ENCODE measurements at places on chromosomes 7 and 10.

DNA sequence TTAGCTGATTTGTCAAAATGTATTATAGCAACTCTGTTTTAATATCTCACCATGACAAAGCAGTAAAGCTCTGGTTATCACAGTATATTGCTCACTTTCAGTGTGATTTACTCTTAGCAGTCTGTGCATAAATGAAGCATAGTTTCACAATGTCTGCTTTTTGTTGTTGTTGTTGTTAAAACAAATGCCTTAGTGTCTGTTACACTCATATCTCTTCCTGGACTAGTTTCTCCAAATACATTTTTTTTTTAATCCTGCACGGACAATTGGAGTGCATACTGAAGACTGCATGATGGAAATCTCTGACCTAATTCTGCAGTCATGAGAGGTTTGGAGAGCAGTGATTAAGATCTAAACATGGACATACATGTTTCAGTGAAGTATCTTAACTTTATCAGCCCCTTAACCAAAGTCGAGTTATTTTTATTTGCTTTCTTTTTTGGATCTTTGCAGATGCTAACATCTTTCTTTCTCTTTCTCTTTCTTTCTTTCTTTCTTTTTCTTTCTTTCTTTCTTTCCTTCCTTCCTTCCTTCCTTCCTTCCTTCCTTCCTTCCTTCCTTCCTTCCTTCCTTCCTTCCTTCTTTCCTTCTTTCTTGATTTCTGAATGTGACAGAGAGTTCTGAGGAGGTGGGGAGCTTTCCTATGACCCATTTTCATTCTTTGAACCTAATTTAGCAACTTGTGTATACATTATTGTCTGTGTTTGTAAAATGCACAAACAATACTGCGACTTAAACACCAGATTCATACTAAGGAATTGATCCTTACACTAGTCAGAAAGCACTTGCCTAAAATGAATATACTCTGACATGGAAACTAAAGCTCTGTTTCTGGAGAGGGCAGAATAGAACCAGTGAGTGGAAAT is 161.5 kb upstream of the AGR3 start:
- peaks cover 15% of the 10 kb centered on the region for H3K4me1 ChIP-seq
- H3K27me3 ChIP-seq: peaks cover 6% of the 10 kb centered on the region
- no peak overlapping the region for H3K4me3 ChIP-seq
- no peak overlapping the region for H3K27ac ChIP-seq
- no peak for DNase-seq

GRCh38 chr10:36336315-36336714 is 694.2 kb upstream of the FZD8 start:
- no peaks in the 10 kb centered on the region for H3K36me3 ChIP-seq
- no peaks in the 10 kb centered on the region for H3K27me3 ChIP-seq
- no peak overlapping the region for H3K4me3 ChIP-seq

DNA sequence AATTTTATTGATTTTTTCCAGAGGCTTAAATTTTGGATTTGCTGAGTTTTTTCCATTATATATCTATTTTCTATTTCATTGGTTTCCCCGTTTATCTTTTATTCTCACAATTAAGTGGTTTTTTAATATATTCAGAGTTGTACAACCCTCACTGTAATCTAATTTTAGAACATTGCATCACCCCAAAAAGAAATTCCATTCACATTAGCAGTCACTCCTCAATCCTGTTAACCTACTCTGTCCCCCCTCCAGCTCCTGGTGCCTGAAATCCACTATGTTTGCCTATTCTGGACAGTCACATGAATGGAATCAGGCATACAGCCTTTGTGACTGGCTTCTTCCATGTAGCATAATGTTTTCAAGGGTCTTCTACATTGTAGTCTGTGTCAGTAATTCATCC is 55.8 kb upstream of the ITGA8 start:
- no peaks in the 10 kb centered on the region for H3K4me1 ChIP-seq
- no peak for DNase-seq
- peaks cover 51% of the 10 kb centered on the region for H3K36me3 ChIP-seq
- no peak overlapping the region for H3K4me3 ChIP-seq
- no peak overlapping the region for H3K27ac ChIP-seq

GRCh38 chr7:45052011-45052410 is 36.8 kb downstream of the NACAD start:
- H3K4me1 ChIP-seq: peaks cover 54% of the 10 kb centered on the region
- no peak overlapping the region for H3K4me3 ChIP-seq
- H3K27ac ChIP-seq: peak overlapping the region; percentile 38
- no peaks in the 10 kb centered on the region for H3K27me3 ChIP-seq
- peaks cover 41% of the 10 kb centered on the region for H3K36me3 ChIP-seq

DNA sequence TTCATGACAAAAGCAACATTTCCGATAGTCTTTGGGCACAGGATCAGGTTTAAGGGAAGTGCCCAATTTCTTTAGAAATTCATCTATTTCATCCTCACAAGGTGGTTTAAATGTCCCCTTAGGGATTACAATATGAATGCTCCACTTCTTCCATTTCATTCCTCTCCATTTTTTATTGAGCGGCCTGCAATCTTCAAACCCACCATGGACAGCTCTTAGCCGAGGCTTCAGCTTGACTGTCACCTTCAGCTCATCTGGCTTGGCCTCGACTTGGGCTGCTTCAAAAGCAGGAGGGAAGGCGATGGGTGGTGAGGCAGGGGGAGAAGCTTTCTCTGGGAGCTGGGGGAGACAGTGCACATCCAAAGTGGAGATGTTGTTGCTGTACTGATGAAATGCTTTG is 123.2 kb downstream of the GALNT11 start:
- no peak overlapping the region for H3K27ac ChIP-seq
- peaks cover 29% of the 10 kb centered on the region for H3K4me1 ChIP-seq
- DNase-seq: no peak
- no peaks in the 10 kb centered on the region for H3K27me3 ChIP-seq

- H3K27ac ChIP-seq: no peak overlapping the region
- DNase-seq: no peak
- H3K4me1 ChIP-seq: peaks cover 64% of the 10 kb centered on the region
- H3K27me3 ChIP-seq: no peaks in the 10 kb centered on the region
Measured at GRCh38 chr7:26160896-26161295, 8.9 kb downstream of the NFE2L3 start.

DNA sequence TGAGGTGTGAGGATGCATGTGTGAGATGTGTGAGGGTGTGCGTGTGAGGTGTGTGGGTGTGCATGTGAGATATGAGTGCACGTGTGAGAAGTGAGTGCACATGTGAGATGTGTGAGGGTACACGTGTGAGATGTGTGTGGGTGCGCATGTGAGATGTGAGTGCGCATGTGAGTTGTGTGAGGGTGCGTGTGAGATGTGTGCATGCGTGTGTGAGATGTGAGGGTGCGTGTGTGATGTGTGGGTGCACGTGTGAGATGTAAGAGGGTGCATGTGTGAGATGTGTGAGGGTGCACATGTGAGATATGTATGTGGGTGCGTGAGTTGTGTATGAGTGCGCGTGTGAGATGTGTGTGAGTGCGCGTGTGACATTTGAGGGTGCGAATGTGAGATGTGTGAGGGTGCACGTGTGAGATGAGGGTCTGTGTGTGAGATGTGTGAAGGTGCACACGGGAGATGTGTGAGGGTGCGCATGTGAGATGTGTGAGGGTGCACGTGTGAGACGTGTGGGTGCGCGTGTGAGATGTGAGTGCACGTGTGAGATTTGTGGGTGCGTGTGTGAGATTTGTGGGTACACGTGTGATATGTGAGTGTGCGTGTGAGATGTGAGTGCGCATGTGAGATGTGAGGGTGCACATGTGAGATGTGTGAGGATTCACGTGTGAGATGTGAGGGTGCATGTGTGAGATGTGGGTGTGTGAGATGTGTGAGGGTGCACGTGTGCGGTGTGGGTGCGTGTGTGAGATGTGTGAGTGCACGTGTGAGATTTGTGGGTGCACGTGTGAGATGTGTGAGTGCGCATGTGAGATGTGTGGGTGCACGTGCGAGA is 30.5 kb downstream of the PPIF start:
- H3K36me3 ChIP-seq: no peaks in the 10 kb centered on the region
- no peaks in the 10 kb centered on the region for H3K27me3 ChIP-seq
- no peak for DNase-seq

DNA sequence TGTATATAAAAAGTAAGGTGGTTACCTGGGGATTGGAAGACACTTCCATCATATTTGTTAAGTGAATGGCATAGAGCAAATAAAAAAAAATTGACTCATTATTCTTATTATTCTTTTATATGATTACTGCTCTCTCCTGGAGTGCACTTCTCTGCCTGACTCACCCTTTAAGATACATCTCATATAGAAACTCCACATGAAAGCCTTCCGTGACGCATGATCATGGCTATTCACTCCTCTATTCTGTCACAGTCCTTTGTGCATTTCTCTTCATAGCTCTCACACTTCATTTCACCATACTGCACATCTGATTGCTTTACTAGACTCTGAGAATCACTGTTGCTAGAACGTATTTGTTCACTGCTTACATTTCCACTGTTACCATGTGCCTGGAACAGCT is 597.3 kb downstream of the CNTNAP2 start:
- H3K27ac ChIP-seq: no peak overlapping the region
- no peaks in the 10 kb centered on the region for H3K36me3 ChIP-seq
- no peak overlapping the region for H3K4me3 ChIP-seq
- no peaks in the 10 kb centered on the region for H3K27me3 ChIP-seq
- DNase-seq: peak; percentile 4

DNA sequence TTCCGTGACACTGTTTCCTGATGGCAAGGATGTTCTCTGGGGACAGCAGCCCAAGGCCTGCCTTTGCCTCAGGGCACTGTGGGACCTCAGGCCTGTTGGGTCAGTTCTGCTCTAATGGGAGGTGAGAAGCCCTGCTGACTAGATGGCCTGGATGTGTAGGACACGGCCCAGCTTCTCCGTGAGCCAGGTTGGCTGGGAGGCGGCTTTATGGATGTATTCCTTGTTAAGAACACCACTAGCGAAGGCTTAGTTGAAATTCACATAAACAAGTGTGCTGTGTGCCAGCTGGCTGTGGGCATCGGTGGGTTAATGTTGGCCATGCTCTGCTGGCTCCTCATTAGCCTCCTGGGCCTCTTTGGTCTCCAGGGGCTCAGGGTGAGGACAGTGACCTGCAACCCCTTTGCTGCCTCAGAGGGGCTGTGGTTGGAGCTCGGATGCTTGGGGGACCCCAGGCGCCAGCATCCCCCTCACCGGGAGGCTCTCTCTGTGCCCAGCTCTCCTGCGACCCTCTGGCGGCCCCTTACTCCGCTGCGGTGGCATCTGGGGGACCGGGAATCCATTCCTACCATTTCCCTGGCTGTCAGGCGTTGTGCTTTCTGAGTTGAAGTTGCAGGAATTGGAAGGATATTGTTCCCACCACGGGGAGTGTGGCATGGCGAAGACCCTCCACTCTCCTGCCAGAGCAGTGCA is 22.8 kb upstream of the DPYSL4 start:
- no peak overlapping the region for H3K27ac ChIP-seq
- H3K4me3 ChIP-seq: no peak overlapping the region
- no peaks in the 10 kb centered on the region for H3K27me3 ChIP-seq
- no peak for DNase-seq
- no peaks in the 10 kb centered on the region for H3K36me3 ChIP-seq

- no peak overlapping the region for H3K27ac ChIP-seq
- H3K36me3 ChIP-seq: peaks cover 13% of the 10 kb centered on the region
- DNase-seq: no peak
Measured at GRCh38 chr10:84428711-84429110, 100.3 kb downstream of the CCSER2 start.

GRCh38 chr7:74009719-74010118 is 18.3 kb upstream of the ELN start:
- no peaks in the 10 kb centered on the region for H3K36me3 ChIP-seq
- no peaks in the 10 kb centered on the region for H3K27me3 ChIP-seq
- H3K27ac ChIP-seq: no peak overlapping the region
- H3K4me3 ChIP-seq: no peak overlapping the region
- no peaks in the 10 kb centered on the region for H3K4me1 ChIP-seq

DNA sequence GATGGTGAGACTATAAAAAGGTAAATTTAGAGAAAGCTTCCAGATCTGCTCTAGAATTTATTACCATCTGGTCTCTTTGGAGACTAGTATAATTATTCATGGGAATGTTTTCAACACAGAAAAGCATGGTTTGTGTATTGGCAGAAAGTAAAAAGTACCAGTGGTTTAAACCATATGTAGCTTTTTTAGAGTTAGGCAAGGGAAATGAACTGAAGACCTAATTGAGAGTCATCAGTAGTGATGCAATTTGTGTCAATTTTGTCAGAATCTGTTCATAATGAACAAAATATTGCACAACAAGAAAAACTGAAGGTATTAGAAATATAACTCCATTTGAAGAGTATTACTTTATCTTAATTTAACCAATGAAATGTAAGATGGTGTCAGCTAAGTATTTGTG is 181.4 kb downstream of the ADK start:
- H3K36me3 ChIP-seq: peaks cover 14% of the 10 kb centered on the region
- DNase-seq: no peak
- H3K4me3 ChIP-seq: no peak overlapping the region
- H3K4me1 ChIP-seq: peaks cover 4% of the 10 kb centered on the region
- H3K27ac ChIP-seq: no peak overlapping the region

- DNase-seq: peak; percentile 69
- H3K27ac ChIP-seq: peak overlapping the region; percentile 100
- H3K4me1 ChIP-seq: peaks cover 48% of the 10 kb centered on the region
- no peak overlapping the region for H3K4me3 ChIP-seq
- peaks cover 69% of the 10 kb centered on the region for H3K36me3 ChIP-seq
Measured at GRCh38 chr7:130959743-130960207, 225.8 kb upstream of the KLF14 start.

DNA sequence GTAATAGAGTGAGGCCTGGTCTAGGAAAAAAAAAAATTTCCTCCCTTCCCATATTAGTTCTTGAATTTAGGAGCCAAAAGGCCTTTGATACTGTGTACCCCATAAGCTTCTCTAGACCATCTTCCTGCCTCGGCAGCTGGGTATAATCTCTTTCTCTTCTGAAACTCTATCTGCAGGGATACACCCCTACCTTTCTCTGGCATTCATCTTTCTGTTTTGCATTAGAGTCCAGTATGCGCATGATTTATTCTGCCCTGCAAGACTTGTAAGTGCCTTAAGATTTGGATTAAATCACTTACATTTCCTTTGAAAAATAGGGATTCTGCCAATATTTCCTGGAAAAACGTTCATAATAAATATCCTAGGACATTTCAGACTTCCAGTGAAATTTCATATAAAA is 431.2 kb downstream of the PLXDC2 start:
- H3K27ac ChIP-seq: no peak overlapping the region
- H3K27me3 ChIP-seq: no peaks in the 10 kb centered on the region
- H3K4me3 ChIP-seq: no peak overlapping the region
- no peaks in the 10 kb centered on the region for H3K36me3 ChIP-seq
- DNase-seq: no peak
- H3K4me1 ChIP-seq: no peaks in the 10 kb centered on the region

DNA sequence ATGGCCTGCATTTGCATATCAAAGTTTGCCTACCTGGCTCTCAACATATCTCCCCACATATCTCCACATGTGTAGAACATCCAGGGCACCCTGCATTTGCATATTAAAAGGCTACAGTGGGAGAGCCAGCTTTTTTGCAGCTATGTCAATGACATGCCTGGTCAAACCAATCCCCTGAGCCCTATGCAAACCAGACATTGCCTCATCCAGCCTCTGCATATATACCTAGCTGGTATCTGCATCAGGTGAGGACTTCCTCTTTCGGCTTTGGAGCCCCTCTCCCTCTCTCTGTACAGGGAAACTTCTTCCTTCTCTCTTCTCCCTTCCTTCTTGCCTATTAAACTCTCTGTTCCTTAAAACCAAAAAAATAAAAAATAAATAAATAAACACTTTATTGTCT is 142.7 kb upstream of the STEAP4 start:
- DNase-seq: no peak
- no peak overlapping the region for H3K4me3 ChIP-seq
- H3K36me3 ChIP-seq: no peaks in the 10 kb centered on the region
- H3K27ac ChIP-seq: no peak overlapping the region

- H3K36me3 ChIP-seq: peaks cover 15% of the 10 kb centered on the region
- H3K27ac ChIP-seq: peak overlapping the region; percentile 48
- H3K4me1 ChIP-seq: peaks cover 20% of the 10 kb centered on the region
- no peaks in the 10 kb centered on the region for H3K27me3 ChIP-seq
Measured at GRCh38 chr7:121372376-121373010, 23.6 kb downstream of the FAM3C start.

All from activated CD4-positive, alpha-beta T cell treated with anti-CD3 and anti-CD28 coated beads for 36 hours (primary cell).